Fibroblast of the aortic adventitia (primary cell): ENCODE measurements at places on chromosomes 6 and 20.

DNA sequence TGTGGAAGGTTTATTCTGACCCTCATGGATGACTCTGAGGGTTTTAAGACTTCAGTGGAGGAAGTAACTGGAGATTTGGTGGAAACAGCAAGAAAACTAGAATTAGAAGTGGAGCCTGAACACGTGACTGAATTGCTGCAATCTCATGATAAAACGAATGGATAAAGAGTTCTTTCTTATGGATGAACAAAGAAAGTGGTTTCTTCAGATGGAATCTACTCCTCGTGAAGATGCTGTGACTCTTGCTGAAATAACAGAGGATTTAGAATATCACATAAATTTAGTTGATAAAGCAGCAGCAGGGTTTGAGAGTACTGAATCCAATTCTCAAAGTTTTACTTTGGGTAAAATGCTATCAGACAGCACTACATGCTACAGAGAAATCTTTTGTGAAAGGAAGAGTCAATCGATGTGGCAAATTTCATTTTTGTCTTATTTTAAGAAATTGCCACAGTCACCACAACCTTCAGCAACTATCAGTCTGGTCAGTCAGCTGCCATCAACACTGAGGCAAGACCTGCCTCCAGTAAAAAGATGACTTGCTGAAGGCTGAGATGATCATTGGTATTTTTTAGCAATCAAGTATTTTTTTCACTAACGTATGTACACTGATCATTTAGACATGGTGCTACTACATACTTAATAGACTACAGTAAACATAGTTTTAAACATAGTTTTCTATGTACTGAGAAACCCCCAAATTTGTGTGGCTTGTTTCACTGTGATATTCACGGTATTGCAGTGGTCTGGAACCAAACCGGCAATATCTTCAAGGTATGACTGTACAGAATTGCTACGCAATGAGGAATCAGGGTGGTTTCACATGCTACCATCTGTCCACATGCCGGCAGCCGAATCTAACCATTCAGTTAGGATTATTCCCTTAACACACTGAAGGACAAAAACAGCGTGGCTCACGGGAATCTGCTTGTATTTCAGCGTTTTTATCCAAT lies 149.0 kb downstream of the MYB start:
- no peak for DNase-seq

GRCh38 chr6:2931055-2931454 lies 27.9 kb upstream of the SERPINB9 start:
- no peak for DNase-seq

DNA sequence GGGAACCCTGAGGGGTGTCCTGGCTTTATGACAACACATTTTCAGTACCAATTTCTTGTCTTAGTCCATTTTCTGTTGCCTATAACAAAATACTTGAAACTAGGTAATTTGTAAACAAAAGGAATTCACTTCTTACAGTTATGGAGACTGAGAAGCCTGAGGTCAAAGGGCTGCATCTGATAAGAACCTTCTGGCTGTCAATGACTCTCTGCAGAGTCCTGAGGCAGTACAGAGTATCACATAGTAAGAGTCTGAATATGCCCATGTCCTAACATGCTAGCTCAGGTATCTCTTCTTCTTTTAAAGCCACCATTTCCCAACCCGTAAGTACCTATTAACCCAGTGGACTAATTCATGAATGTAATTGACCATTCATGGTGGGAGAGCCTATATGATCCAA lies 1458.6 kb upstream of the EYS start:
- no peak for DNase-seq

DNA sequence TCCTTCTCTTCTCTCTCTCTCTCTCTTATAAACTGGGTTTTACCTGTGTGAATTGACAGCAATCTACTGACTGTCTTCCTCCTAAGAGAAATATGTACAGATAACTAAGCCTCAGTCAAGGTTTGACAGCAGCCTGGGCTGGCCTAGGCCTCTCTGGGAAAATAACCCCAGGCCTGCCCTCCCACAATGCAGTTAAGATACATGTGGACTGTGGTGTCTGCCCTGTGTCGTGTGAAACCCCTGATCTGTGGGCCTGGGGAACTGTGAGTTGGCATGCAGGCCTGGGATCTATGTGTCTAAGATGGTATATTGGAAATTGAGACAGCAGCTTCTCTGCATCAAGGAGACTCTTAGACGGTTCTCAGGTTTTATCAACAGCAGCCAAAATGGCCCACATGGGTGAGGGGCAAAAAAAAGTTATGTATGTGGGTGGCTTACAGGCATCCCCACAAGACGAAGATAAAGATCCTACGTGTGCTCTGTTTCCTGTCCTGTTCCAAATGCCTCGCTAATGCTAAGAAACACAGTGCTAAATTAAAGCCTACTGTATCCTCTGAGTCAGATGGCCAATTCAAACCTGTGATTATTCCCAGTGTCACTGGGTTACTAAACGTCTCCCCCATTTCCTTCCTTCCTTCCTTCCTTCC lies 19.0 kb downstream of the LRFN2 start:
- no peak for DNase-seq

DNA sequence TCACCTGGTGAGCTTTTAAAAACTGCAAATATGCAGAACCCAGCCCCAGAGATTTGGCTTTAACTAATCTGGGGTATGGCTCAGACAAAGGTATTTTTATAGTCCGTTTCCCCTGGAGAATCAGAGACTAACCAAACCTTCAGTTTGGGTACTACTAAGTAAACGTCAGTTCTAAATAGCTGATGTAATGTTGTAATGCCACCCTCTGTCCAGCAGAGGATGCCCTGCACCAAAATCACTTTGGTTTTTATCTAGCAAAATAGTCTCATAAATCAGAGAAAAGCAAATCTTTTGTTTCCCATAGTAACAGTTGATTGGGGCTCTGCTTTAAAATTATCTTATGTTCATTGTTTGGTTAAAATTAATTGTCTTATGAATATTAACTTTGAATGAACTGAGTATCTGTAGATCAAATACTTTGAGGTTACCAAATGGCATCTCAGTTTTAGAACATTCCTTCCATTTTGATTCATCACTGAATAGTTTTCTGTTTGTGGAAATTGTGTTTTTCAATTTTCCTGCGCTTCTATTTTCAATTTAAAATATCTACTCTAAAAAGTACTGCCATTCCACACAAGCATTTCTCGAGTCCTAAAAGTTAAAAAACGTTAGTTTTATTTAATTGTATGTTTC lies 278.3 kb upstream of the PLCB4 start:
- peak; percentile 74 for DNase-seq

DNA sequence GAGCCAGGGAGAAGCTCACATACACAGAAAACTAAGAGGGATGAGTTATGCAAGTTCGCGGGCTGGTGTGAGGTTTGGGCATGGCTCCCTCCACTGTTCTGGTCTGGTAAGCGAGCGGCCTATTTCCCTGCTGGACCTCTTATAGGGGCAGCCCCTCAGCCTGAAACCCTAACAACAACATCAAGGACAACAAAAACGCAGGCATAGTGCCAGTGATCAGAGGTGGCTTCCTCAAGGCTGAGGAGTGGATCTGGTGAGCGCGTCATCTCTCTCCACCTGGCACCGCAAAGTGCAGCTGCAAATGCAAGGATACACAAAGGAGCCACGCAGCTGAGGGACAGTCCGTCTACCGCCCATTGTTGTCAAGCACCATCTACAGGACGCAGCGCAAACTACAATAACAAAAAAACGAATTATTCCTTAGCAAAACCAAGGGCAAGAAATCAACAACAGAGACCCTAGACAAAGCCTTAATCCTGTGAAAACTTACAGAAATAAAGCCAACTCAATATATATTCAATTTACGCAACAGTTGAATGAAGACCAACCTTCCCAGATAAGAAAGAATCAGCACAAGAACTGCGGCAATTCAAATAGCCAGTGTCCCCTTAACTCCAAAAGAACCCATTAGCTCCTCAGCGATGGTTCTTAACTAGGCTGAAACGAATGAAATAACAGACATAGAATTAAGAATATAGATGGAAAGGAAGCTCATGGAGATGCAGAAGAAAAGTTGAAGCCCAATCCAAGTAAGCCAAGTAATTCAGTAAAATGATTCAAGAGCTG lies 9.2 kb upstream of the DEFB110 start:
- DNase-seq, result no peak

DNA sequence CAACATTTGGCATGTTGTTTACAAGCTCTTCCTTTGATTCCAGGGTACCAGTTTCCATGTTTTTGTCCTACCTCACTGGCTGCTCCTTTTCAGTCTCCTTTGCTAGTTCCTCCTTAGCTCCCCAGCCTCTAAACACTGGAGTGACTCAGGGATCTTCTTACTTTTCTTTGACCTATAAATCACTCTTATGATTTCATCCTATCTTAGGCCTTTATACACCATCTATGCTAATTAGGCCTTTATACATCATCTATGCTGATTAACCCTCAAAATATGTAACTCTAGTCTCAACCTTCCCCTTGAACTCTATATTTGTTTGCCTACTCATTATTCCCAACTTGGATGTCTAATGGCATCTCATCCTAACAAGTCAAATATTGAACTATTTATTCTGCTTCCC lies 9.5 kb downstream of the TMEM30A start:
- peak; percentile 44 for DNase-seq

DNA sequence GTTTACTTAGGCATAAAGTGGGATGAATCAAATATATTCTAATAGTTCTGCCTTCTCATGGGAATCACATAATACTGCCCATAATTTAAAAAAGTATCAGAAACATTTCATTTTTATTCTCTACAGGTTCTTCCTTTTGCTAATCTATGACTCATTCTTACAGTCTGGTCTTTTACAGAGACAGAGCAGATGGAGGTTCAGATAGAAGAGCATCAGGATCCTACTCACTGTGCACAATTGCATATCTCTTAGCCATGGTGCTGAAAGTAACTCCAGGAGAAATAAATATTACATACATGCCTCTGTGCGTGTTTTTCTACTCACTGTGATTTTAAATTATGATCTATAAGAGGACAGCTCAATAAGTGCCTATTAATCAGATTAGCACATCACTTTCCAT lies 16.3 kb upstream of the OR2B6 start:
- no peak for DNase-seq

DNA sequence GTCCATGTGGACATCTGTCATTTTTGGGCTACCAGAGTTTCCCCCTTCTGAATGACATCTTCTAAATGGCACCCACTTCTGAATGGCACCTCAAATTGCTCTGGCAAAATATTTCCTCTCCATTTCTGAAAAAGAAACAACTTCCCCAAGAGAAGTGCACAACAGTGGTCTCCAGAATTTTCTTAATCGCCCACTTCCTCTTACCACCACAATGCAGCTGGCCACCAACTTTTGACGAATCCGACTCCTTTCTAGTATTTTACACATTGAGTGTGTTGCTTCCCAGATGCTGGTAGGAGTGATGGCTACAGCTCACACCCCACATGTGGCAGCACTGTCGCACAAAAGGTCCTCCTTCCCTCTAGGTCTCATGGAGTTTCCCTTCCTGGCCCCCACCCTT lies 216.1 kb downstream of the FOXA2 start:
- no peak for DNase-seq

DNA sequence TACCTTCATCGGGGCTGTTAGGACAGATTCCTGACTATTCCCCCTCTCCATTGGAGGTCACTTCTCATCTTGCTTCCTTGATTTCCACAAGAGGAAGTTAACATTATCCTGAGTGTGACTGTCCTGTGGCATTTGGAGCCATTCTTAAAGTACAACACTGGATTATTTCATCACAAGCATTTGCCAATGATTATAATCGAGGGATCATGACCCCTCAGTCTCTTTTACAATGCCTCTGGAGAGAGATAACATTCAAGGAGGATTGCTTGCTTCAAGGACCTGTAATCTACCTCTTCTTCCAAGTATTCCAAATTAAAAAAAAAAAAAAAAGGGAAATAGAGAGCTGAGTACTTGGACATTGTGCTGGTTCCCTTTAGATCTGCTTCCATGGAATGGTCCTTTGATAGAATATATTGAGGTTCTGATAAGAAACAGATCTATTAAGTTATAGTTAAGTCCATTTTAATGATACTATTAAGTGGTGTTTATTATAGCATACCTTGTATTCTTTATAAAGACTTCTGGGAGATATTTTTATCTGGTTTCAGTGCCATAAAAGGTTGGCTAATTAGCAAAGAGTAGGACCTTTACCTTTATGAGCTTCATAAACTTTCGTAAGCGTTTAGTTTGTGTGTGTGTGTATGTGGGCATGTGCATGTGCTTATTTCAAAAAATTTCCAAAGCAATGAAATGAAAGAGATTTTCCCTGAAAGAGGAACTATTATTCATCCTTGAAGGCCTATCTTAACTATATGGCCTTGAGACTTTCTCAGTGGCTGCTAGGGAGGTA lies 469.1 kb downstream of the DHX35 start:
- DNase-seq, result no peak

- no peak for DNase-seq
Observed at GRCh38 chr6:20467437-20467836, 65.8 kb downstream of the E2F3 start.

- DNase-seq, result no peak
Observed at GRCh38 chr6:149365197-149365596, 34.9 kb upstream of the SUMO4 start.

DNA sequence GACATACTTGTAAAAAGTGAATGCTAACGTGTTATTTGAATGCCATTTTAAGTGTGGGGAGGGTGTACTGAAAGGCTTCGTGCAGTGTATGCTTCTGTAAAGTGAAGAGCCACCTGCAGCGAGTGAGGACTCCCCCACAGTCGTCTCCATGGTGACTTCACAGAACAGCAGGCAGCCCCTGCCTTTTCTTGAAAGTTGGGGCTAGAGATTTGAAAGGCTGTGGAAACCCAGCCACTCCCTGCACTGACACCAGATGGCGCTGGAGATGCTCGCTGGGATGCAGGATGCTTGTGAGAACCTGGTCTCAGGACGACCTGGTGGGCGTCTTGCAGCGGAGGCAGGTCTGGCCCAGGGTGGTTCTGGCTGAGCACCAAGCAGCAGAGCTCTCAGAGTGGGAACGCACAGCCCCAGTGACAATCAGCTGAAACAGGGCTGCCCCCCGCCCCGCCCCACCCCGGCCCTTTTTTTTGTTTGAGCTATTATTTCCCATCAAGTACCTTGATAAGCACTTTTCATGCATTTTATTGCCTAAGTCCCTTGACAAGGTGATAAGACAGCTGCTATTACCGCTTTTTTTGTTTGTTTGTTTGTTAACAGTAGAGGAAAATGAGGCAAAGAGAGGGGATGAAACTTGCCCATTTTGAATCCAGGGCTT lies 150.3 kb downstream of the SYCP2 start:
- DNase-seq, result peak; percentile 9

GRCh38 chr6:36224918-36225461 lies 28.4 kb downstream of the BRPF3 start:
- no peak for DNase-seq

GRCh38 chr6:2433266-2433665 lies 187.9 kb upstream of the GMDS start:
- DNase-seq, result no peak

- no peak for DNase-seq
Observed at GRCh38 chr6:33577106-33577535, 3.0 kb downstream of the BAK1 start.

DNA sequence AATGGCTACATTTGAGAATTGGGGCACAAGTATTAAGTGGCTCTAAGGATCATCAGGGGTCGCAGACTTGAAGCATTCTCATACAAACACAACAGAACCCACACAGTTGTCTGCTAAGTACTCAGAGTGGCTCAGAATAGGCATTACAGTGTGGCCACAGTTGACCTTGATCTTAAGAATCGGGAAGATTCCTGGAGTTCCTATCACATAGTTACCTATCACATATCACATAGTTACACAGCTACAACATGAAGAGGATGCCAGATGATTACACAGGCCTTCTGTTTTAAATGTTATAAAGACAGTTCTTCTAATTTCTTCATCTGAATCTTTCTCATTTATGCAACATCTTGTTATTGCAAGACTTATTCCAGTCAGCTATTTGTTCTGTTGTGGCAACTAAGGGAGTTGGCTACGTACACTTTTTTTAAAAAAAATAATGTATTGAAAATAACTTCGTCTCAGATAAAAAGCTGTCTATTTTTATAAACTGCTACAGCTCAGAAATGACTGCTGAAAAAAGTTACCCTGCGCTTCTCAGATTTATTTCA lies 129.0 kb downstream of the REV3L start:
- peak; percentile 13 for DNase-seq
